Amniotic epithelial cell (primary cell): ENCODE measurements at places on chromosomes 16 and 17.
A peak's percentile ranks its signal among the peaks of the same experiment; 100 is the strongest.

- no peak for DNase-seq
Measured at GRCh38 chr17:15092762-15093161, 172.4 kb downstream of the PMP22 start.

GRCh38 chr17:28646039-28646754 is 1.2 kb upstream of the BLTP2 start:
- DNase-seq: peak; percentile 70

DNA sequence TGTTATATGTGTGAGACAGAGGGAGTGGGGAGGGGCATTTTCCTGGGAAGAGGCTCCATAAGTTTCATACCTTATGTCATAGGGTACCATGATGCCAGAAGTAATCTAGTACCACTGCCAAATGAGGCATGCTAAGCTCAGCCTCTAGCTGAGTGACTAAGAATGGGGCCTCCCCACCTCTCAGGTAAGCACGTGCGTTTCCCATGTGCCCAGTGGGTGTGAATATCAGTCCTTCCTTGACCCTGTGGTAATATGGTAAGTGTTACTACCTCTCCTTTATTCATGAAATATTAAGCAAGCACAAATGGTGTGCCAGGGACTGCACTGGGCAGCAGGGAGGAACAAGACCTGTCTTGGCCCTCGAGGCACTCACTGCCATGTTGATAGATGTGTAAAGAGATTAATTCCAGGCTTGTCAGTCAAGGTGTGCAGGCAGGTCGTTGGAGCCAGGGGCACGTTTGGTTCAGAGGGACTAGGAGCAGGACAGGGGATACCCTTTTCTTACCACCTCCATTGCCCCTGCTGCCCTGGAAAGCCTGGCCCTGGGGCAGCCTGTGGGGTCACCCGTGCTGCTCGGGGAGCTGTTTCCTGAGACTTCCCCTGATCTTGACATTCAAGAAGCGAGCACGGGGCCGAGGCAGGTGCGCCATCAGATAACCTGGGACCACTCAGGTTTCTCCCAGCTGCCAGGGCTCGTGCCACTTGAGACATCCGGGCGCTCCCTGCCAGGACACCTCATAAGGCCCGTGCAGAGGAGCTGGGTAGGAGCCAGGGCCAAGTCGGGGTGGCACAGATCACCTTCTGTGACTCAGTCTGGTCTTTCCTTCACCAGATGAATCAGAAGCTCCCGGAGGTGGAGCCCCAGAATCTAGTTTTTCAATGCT is 8.8 kb downstream of the RSAD1 start:
- no peak for DNase-seq

DNA sequence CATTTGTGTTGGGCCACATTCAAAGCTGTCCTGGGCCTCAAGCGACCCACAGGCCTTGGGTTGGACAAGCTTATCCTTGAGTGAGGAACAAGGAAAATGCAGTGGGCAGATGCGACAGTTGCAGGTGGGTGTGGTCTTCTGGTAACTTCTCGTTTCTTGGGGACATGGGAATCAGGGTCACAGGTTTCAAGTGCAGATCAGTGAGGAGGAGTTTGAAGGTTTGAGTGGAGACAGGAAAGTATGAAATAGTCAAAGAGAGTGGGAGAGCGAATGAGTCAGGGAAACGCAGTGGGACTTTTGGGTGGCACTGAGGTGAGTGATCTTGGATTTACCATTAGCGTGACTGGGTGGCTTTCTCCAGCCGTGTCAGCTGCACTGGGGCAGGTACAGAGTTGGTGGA is 15.4 kb upstream of the CCL22 start:
- no peak for DNase-seq

GRCh38 chr17:34633760-34634159 is 54.4 kb downstream of the TMEM132E start:
- DNase-seq: no peak
